ENCODE measurements at places on chromosomes 2 and 18.
A peak's percentile ranks its signal among the peaks of the same experiment; 100 is the strongest.

- DNase-seq, result no peak
Observed at GRCh38 chr2:8648441-8649213, 33.2 kb upstream of the ID2 start.

GRCh38 chr2:164692114-164692513, 70.8 kb upstream of the GRB14 start:
- no peak for DNase-seq

DNA sequence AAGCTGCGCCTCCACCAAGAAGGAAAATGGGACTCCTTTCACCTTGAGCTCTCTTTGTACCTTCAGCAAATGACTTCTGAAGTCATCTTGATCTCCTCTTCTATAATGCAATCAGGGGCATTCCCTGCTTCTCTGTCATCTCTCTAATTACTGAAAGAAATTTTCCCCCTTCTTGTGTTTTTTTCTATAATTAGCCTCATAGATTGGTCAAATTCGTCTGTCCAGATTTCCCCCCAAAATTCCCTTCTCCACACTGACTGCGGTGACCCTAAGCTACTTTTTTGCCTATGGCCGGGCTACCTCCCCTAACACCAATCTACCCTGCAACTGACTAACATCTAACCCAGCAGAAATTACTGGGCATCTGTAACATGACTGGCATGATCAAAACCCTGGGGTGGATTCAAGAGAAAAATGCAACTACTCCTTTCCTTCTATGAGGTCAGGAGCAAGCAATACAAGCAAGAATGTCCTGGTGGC, 168.6 kb downstream of the BCL2 start:
- no peak for DNase-seq

DNA sequence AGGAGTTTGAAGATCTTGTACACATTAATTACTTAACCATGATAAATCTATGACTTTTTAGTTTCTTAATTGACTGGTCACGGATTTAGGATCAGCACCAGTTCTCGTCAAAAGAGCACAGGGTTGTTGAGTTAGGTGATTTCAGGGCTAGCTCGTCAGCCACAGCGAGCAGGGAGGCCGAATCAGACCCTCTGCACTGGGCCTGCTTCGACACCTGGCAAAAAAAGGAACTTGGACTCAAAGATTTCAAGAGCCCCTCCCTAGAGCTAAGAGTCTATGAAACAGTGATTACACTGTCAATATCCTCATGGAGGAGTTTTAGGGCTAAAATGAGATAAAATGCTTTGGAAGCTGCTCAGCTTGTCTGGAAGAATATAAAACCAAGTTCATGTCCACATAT, 4.6 kb upstream of the SERTAD2 start:
- DNase-seq, result no peak

GRCh38 chr2:37982147-37982582, 57.1 kb downstream of the RMDN2 start:
- no peak for DNase-seq

- no peak for DNase-seq
Observed at GRCh38 chr2:174399171-174399570, 3.6 kb downstream of the SCRN3 start.

DNA sequence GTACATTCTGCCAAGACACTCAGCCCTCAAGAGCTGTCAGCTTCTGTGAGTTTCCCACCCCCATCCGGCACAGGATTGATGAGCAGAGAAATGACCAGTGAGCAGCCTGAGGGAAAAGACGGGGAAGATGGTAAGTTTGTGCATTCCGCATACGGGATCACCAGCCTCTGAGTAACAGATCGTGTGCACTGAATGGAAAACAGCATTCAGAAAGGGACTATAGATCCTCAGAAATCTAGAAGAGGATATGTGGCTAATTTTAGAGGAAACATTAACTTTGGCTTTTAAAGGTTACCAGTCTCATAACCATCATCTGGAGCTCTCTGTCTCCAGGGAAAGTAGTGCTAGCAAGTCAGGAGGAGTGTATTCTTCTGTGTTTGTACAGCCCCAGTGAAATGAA, 326.0 kb downstream of the TGIF1 start:
- no peak for DNase-seq

- DNase-seq, result no peak
Observed at GRCh38 chr18:3304832-3305231, 42.9 kb downstream of the MYL12B start.

GRCh38 chr18:54149078-54149697, 75.3 kb downstream of the MBD2 start:
- no peak for DNase-seq

DNA sequence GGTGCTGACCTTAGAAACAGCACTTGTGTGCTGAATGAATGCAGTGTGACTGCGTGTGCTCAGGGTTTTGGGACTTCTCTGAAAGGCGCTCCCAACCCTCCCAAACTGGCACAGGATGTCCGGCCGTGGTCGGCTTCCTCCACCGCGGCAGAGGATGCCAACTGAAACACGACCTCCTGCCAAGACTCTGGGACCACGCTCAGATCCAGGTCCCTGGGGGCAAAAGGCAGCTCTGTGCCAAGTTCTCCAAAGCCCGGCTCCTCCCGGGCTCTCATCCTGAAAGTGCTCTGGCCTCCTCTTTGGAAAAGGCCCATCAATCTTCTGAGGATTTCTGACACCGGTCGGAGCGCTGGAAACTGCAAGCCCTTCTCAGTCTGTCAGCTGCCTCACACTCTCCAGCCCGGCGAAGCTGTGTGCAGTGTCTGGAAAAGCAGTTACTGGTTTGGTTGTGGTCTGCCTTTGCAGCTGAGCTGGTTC, 32.3 kb upstream of the ZBTB7C start:
- no peak for DNase-seq

GRCh38 chr2:6880200-6880733, 2.7 kb downstream of the RSAD2 start:
- no peak for DNase-seq

GRCh38 chr2:107719836-107720235, 106.9 kb upstream of the RGPD4 start:
- DNase-seq, result no peak

DNA sequence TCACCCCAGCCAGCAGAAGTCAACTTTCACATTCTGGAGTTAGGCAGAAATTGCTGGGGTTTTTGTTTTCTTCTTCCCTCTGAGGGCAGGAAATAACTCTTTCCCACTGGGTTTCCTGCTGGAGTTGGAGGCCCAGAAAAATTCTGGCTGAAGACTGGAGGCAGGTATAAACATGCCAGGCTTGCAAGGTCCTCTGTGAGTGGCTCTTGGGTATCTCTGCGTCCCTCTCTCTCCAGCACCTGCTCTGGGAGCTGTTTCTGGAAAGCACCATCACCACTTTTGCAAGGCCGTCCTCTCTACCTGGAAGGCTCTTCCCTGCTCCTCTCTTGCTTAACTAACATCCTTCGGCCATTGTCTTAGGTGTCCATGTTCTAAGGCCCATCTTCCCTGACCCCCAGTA, 91.0 kb downstream of the MCFD2 start:
- no peak for DNase-seq

DNA sequence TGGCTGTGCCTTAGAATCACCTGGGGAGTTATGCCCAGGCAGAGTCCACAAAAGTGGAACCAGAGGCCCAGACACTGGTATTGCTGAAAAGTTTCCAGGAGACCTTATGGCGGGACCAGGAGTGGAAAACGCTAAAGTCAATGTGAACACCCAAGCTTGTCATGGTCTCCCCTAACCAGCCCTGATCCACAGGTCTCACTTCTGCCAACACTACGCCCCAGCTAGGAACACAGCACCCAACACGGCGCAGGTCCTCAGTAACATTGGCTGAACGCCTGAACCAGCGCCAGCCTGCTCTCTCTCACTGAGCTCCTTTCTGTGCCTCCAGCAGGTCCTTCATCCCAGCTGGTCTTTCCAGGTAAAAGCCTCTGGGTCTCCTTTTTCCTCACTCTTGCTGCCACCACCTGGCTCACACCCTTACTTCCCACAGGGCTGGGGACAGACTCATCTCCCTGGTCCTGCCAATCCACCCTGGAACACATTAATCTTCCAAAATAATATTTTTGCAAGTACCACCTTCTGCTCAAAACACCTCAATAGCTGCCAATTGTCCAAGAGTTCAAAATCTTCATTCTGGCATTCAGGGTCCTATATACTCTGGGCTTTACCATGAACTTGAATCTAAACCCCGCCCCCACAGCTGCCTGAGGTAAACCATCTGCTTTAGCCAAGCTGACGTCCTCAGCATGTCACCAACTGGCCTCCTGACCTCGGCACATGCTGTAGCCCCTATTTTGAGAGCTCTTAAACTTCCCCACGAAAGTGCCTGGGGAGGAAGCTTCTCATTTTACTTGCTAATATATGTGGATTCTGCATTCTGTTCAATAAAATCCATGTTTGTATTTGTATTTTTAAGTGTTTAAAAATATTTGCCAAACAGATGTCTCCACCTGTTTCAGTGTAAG, 34.6 kb downstream of the ADCY3 start:
- no peak for DNase-seq

GRCh38 chr2:217999595-217999959, 3.2 kb downstream of the TNS1 start:
- no peak for DNase-seq

DNA sequence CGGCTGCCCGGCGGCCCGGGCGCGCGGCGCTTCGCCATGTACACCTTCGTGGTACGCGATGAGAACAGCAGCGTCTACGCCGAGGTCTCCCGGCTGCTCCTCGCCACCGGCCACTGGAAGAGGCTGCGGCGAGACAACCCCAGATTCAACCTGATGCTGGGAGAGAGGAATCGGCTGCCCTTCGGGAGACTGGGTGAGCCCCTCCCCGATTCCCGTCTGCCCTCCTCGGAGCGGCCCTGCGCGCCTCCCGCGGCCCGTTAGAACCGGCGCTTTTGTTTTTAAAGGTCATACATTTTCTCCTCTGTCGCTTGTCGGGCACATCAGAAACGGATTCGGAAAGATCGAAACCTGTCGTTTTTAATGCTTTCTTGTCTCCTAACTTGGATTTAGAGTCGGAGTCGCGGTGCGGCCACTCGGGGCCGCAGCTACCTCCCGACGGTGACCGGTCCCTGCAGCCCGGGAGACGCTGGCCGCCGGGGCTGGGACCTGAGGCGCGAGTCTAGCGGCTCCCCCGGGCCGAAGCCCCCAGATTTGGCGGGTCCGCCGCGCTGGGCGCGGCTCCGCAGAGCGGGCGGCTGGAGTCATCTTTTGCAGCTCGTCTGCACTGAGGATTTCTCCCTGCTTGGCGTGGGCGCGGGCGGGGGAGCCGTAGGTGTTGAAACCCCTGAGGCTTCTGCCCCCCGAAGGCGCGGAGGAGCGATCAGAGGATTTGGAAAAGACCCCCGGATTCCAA, 519 bp downstream of the TTL start:
- DNase-seq, result peak; percentile 19

- no peak for DNase-seq
Observed at GRCh38 chr2:191171708-191172355, 21.0 kb upstream of the STAT4 start.

DNA sequence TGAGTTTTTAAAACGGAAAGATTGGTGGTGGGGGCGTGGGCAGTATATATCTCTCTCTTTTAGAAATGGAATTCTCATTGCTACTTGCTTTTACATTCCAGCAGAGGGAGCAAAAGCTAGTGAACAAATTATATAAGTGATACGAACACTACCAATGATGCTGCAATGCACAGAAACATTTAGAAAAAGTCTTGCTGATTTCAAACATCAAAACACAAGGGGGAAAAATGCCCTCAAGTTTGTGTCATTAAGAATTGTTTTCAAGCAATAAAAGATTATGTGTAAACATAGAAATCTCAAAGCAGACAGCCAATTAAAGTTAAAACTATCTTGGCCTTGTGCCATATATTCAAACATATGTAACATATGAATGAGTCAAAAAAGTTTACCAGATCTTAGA, 296.3 kb upstream of the KCNJ3 start:
- DNase-seq, result no peak

GRCh38 chr2:227655454-227655853, 11.2 kb upstream of the SCYGR5 start:
- no peak for DNase-seq

DNA sequence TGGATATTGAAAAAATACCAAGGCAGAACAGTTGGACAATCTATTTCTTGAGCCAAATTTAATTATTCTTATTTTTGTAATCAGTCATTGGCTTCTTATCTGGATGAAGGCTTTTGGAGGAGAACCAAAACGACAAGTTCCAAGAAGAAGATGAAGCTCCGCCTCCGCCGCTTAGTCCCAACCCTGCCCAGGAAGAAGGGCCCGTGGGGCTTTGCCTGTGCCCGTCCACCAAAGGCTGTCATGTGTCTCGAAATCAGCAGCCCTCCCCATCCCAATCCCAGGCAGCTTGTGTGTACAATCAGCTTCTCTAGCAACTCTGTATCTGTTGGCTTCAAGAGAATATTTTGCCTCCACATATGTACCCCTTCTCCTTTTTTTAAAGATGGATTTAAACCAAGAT, 24.6 kb downstream of the PTRHD1 start:
- no peak for DNase-seq

- DNase-seq, result no peak
Observed at GRCh38 chr2:138086576-138086975, 122.3 kb downstream of the HNMT start.

- no peak for DNase-seq
Observed at GRCh38 chr2:198471291-198471690, 666.9 kb downstream of the PLCL1 start.

GRCh38 chr2:105376010-105376409, 22.8 kb downstream of the FHL2 start:
- no peak for DNase-seq

GRCh38 chr2:145799595-145800108, 1279.7 kb upstream of the ZEB2 start:
- DNase-seq, result no peak

GRCh38 chr2:11742702-11743357, 3.6 kb upstream of the LPIN1 start:
- DNase-seq, result no peak

- no peak for DNase-seq
Observed at GRCh38 chr18:47501946-47502345, 250.5 kb upstream of the SKOR2 start.

DNA sequence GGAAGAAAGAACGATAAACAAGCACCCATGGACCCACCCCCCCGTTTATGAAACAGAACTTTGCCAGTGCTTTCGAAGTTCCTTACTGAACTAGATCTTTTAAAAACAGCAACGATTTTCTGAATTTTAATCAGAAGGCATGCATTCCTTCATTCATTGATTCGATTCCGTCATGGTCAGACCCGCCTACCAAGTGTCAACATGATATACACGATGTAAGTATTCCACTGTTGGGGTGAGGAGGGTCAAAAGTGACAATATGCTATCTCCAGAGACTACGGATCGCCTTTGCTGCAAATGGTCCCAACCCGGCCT, 316 bp upstream of the FMNL2 start:
- no peak for DNase-seq

DNA sequence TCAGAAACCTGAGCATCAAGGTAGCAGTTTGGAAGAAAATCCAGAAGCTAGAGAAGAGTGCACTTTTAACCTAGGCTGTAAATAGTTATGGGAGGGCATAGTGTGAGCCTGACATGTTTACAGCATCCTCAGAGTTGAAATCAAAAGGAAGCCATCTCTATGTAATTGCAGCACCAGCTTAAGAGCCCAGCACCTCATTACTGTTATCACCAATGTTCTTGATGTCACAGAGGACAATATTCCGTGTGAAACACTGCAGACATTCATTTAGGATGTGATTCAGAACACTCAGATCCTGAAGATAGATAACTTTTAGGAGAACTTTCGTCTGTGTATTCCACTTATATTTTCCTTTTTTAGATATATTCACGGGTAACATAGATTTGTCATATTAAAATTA, 48.1 kb downstream of the FBXO36 start:
- DNase-seq, result no peak

GRCh38 chr2:120578576-120579352, 156.9 kb upstream of the GLI2 start:
- no peak for DNase-seq

GRCh38 chr2:175903384-175903936, 98.6 kb downstream of the LNPK start:
- DNase-seq, result no peak

Data from activated CD8-positive, alpha-beta memory T cell treated with anti-CD3 and anti-CD28 coated beads for 1 hour (primary cell).